Renal cortex interstitium (tissue), 15 donors: ENCODE measurements at places on chromosomes 12 and 14. TPM values are rescaled to one million over a fixed set of nuclear protein-coding genes. Genes with fewer than 3 reads are reported as not detected.

Gene LALBA
- polyA plus RNA-seq: not detected

Gene POU6F1
- 14.0 TPM for polyA plus RNA-seq

- no peak for DNase-seq
These were observed 73.4 kb downstream of the C12orf42 start for GRCh38 chr12:103422328-103422727.

GRCh38 chr14:94173471-94173884 is 644 bp upstream of the PPP4R4 start:
- DNase-seq: no peak

GRCh38 chr14:67186789-67187584 is 2.3 kb upstream of the GARIN2 start:
- no peak for DNase-seq

DNA sequence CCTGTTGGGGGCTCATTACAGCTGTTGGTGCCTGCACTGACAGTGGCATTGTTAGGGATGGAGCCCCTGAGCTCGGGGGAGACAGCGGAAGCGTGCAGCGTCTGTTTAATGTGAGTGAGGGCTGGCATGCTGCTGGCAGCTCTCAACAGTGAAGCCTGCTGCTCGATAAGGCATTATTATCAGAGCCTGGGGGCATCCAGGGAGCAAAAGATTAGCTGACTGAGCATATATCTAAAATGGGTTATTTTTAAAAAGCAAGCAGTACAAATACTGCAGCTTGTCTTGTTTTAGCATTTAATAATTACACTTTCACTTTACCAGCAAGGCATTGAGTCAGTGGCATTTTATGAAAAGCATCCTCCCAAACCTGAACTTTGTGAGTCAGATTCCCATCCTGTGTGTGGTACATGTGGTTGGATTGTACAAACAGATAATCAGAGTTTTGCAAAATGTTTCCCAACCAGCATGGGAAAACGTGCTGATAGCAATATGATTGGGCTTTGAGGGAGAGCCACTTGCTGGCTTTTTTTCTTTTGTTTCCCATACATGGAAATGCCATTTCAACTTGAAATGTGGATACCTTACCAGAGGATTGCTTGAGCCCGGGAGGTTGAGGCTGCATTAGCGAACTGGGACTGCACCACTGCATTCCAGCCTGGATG is 150.8 kb downstream of the PRKCH start:
- no peak for DNase-seq

DNA sequence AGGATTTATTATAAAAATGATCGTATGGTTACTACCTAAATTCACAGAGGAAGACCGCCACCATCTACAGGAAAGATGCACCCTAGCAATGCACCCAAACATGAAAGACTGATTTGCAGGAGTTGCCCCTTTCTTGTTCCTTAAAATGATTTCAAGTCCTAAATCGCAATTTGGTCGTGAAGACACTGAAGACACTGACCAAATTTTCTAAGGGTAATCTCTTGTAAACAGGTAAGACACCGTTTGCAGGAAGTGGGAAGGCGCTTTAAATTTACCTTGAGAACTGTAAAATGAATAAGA is 1.0 kb downstream of the SOS2 start:
- DNase-seq: no peak

DNA sequence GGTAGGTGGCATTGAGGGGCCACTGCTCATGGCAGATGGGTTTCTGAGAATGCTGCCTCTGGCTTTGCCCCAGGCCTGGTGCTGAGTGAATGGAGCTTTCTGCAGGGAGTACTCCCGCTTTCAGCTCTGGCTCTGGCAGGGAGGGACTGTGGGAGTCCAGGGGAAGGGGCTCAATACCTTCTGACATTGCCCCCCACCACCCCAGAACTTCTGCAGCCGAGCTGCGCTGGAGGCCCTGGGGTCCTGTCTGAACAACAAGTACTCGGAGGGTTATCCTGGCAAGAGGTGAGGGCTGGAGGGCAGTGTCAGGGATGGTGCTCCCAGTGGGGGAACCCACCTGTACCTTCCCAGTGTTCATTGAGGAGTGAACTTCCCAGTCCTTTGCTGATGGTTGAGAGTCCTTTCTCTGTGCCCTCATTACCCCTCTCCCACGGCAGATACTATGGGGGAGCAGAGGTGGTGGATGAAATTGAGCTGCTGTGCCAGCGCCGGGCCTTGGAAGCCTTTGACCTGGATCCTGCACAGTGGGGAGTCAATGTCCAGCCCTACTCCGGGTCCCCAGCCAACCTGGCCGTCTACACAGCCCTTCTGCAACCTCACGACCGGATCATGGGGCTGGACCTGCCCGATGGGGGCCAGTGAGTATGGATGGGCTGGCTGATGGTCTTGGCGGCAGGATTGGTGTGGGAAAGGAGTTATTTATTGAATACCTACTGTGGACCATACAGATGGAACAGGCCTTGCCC is 1.9 kb downstream of the SHMT2 start:
- no peak for DNase-seq

DNA sequence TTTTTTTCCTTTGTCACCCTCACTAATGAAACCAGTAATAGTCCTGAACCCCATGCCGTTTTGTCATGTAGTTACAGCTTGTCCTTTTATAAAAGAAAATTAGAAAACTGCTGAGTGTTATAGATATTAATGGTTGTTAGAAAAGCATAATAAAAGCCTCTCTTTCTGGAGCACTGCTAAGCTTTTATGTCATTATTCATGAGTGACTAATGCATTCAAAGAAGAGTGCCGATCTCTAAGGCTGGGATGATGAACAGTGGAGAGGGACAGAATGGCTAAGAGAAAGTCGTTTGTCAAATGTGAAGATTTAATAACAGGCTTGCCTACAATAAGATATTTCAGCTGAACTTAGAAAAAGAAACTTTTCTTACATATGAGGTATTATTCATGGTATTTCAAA is 121.6 kb downstream of the MGAT4C start:
- no peak for DNase-seq

DNA sequence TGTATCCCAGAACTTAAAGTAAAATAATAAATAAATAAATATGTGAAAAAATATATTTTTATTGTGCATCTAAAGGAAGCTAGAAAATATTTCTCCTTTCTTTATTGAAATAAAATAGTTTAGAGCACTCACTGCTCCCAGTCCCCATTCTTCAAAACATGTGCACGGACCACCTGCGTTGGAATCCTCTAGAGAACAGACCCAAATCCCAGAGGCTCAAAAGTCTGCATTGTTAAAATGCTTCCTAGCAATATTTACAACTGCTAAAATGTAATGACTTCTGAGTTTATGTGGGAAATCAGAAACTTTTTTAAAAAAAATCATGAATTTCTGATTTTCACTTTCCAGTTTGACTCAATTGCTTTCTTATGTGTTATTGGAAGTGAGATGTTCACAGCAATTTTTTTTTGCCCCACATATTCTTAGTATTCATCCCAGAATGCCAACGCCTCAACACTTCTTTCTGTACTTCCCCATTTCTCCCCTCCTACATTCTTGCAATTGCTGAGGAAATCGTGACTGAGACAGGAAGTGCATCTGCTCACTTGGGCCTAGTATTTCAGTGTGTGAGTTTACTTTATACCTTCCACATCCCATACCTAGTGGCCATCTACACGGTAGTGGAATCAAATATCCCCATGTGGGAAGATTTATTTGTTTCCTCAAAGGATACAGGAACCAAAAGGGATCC is 116.0 kb upstream of the FLRT2 start:
- no peak for DNase-seq

DNA sequence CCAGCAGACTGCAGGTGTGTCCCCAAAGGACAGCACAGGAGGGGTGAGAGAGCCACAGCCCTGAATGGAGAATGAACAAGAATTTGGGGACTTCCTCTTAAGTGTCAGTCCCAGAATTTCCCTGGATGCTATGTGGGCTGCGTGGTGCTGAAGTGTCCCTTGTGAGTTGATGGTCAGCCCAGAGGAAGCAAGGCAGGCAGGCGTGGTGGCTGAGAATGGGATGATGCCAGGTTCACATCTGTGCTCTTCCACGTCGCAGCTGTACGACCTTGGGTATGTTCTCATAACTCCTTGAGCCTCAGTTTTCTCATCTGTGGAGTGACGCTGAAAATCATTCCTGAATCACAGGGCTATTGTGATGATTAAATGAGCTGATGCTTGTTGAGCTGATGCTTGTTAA is 62.1 kb upstream of the GPATCH2L start:
- DNase-seq: no peak

GRCh38 chr12:83954956-83955601 is 957.5 kb downstream of the SLC6A15 start:
- DNase-seq: no peak

DNA sequence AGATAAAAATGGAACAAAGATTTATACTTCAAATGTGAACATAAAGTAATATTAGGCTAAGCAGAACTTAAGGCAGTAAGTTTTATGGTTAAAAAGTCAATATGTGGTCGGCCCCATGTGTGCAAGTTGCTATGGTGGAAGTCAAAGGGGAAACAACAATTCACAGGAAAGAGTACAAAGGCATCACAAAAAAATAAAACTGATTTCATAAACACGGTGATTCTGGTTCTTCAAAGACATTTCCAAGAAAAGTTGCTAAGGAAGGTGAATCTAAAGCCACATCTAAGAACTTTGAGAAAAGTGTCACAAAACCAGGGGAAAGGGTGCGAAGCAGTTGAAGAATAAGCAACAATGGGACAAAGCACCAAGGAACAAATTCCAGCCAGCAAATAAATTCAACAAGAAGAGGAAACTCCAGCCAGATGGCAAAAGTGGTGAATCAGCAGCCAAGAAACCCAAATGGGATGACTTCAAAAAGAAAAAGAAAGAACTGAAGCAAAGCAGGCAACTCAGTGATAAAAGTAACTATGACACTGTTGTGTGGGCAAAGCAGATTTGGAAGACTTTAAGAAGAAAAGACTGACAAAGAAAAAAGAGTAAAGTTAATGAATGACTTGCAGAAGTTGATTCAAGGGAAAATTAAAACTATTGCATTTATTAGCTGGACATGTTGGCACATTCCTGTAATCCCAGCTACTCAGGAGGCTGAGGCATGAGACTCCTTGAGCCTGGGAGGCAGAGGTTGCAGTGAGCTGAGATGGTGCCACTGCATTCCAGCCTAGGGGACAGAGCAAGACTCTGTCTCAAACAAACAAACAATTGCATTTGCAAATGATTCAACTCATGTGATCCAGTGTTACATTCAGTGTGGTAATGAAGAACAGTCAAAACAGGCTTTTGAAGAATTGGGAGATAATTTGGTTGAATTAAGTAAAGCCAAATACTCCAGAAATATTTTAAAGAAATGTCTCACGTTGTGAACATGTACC is 19.5 kb downstream of the PTGDR start:
- no peak for DNase-seq

- DNase-seq: no peak
These were observed 52.4 kb upstream of the CAPRIN2 start for GRCh38 chr12:30806989-30807694.

DNA sequence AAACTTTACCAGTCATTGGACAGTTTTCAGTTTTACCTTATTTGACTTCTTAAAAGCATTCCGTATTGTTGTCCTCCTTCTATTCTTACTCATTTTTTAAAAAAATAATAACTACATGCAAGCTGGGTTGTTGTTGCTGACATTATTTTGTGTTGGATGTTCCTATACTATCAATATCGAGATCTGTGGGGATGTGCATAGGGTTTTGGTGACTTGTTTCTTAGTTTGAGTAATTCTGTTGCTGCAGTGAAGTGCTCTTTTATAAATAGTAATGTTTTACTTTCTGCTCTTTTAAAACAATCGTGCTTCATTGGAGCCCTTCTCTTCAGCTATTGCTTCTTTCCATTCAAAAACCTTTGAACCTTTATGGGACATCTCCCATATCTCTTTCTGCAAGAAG is 79.4 kb downstream of the METTL25 start:
- DNase-seq: no peak

DNA sequence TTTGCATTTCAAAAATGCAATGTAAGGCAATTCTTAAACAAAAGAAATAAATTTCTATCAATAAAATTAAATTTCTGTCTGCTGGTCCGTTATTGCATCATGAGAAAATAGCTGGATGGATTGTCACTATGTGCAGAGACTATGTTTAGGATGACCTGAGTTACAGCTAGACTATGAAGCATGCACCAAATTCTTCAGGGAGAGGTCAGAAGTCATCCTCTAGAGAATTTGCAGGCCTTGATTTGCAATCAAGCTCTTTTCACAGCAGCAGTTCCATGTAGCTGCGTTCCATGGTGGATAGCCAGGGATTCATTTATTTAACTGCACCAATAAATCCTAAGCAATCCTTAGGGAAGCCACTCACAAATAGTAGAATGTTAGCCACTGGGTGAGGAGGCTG is 253.7 kb downstream of the MSRB3 start:
- no peak for DNase-seq

DNA sequence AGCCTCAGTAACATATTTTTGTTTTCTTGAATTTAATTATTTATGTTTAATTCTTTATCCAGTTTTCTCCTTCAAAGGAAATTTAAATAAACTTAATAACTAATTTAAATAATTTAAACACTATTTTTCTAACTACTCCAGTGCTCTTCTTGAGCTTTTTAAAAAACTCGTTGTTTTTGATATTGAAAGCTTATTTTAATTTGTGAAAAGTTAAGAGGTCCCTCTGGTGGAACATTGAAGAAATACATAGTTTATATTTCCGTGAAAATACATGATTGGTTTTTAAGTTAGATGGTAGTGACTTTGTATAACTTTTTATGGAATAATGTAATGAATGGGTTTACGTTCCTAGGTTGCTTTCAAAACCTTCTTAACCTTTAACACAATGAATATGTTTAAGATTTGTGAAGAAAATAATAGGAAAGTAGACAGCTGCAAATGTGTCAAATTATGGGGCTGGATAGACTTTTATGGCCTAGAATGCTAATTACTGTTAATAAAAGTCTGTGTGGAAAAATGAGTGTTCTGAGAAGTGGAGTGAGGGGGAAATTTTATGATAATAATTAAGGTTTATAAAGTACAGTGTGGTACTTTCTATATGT is 45.9 kb upstream of the MSRB3 start:
- no peak for DNase-seq

DNA sequence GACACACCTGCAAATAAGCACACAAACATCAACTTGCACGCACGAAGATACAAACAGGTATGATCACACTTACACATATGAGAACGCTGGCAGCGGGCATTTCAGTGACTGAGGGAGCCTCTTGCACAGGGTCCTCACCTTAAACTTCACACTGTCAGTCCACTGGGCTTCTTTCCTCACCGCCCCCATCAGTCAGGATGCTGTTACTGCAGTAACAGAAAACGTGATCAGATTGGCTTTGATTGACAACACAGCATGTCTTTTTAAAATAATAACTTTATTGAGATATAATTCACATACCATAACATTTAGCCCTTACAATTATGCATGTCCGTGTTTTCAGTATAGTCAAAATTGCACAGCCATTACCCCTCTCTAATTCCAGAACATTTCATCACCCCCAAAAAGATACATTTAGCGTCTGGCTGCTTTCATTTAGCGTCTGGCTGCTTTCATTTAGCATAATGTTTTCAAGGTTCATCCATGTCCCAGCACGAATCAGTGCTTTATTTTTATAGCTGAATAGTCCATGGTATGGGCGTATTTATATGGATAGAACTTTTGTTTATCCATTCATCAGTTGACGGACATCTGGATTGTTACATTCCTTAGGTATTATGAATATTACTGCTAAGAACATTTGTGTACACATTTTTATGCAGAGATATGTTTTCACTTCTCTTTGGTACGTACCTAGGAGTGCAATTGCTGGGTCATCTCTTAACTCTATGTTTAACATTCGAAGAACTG is 8.4 kb downstream of the CCDC197 start:
- DNase-seq: no peak
